ENCODE measurements at places on chromosomes 1 and 21.

DNA sequence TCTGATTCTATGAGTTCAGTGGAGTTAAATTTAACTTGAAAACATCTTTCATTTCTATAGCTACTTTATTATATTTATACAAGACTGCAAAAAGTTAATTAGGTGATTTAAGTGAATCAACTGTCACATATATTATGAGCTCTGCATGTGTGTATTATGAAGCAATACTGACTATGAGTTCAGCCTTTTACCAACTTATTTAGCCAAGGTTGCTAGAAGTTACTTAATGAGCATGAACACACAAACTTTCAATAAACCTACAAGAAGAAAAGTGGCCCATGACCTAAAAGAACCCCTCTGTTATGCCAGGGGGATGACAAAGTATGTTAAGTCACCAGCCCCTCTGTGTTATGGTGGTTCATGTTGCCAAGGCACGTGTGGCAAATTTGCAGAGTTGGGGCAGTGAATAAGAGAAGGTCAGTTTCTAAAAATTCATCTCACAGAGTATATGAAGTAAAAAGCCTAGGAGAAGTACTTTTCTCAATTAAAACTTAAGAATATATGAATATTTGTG lies 86.7 kb upstream of the LYPLAL1 start:
- DNase-seq: no peak

GRCh38 chr1:67611846-67612245 lies 73.2 kb upstream of the GADD45A start:
- DNase-seq: no peak

DNA sequence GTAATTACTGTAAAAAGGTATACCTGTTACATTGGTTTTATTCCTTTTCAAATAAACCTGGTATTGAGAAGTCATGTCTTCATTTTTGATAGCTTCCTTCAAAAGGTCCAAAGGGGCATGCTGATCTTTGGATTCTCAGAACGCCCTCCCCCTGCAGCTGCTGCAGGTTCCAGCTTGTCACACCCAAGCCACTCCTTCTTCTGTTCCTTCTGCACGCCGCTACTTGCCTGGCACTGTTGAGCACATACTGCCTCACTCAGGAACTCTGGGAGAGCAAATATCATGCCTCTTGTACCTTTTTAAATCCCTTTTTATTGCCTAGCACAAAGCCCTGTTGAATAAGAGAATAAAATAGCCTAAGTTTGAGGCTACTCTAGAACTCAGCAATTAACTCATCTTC lies 136.9 kb downstream of the BARHL2 start:
- DNase-seq: no peak

DNA sequence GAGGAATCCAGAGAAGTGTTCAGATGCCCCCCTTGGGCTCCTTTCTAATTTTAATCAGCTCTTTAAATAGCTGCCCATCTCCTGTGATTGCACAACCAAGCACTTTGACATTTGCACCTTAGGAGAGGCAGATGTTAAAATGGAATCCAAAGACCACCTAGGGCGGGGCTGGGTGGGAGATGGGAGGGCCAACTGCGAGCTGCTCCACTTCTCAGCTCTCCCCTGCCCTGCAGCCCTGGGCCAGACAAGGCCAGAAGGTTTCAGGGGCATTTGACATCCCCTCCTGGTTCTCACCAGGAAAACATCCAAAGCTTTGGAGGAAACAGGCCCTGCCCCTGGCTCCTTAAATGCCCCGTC lies 106.9 kb downstream of the DHRS3 start:
- no peak for DNase-seq

DNA sequence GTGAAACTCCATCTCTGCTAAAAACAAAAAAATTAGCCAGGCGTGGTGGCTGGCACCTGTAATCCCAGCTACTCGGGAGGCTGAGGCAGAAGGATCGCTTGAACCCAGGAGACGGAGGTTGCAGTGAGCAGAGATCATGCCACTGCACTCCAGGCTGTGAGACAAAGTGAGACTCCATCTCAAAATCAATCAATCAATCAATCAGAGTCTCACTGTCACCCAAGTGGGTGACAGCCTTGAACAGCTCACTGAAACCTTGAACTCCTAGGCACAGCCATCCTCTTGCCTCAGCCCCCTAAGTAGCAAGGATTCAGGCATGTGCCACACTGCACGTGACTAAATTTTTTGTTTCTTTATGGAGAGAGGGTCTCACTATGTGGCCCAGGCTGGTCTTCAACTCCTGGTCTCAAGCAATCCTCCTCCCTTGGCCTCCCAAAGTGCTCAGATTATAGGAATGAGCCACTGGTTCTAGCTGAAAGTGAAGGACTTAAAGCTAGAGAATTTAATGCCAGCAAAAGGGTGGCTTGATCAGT lies 44.4 kb downstream of the GNB1 start:
- DNase-seq: no peak

DNA sequence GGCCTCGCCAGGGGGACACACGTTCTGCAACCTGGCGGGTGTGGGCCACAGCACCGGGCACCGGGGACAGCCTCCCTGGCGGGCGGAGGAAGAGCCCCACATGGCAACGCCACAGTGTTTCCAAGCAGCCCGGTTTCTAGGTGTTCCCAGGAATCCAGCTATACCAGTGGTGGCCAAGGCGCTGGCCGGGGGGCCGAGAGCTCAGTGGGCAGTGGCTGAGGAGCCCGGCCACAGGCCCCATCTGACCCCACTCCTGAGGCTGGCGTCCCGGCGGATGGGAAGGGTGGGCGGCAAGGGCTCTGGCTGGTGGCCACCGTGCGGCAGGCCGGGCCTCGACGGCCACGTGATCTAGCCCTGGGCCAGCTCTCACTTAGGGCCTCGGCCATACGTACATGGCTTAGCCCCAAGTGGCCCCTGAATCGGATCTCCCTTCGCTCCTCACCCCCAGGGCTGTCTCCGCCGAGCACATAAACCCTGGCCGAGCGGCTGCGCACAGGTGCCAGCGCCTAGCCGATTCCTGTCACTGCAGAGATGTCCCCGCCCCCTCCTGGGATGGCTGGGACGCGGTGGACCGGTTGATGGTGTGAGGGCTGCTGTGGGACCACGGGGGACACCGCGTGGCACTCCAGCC lies 68.7 kb downstream of the MORN1 start:
- no peak for DNase-seq

DNA sequence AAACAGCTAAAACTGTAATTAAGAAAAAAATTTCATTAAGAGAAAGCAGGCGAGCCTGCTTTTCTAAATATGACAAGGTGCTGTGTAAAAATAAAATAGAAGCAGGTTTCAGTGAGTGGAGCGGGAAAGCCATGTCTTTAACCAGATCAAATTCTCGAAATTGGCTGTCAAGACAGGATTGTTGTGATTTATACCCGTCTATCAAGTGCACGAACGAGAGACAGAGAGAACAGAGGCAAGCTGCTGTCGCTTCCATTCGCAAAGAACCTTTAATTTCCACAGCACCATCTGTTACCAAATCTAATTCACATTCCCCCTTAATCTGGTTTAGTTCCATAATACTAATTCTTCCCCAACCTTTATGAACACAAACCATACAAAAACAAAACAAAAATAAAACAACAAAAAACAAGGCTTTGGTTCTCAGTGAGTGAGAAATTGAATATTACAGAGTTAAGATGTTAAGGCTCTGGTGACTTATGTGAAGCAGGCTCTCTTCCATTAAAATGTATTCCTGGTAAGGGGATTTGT lies 35.0 kb downstream of the ESRRG start:
- DNase-seq: no peak

GRCh38 chr1:205748403-205749233 lies 1.4 kb downstream of the NUCKS1 start:
- no peak for DNase-seq

DNA sequence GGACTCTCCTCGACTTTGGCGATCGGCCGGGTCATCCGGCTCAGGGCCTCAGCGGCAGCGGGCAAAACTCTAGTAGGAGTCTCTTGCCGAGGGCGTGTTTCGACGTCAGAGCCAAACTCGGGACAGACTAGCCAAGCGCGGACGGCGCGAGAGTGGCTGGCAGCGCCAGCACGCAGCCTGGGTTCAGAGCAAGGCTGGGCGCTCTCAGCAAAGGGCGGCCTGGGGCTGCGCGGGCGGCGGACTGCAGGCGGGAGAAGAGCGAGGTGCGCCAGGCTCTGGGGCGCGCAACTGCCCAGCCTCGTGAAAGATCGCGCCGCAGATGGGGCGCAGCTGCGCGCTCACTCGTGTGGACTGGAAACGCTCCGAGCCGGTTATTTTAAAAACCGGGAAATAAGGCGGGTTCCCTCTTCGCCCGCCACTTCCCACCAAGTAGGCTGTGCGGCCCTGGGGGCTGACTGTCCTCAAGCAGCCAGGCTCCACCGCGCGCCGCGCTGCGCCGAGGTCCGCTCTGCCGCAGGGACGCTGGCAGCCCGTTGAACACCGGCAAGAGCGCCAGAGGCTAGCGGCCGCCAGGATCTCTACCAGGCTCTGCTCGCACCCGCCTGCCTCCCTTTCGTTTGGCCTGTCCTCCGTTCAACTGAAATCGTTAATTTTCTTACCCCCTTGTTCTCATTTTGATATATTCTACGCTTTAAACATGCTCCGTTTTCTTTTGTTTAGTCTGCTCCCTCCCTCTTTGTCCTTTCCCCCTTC lies 2.4 kb downstream of the ALX3 start:
- DNase-seq: no peak

- no peak for DNase-seq
Observed at GRCh38 chr21:32861866-32862265, 90.3 kb upstream of the PAXBP1 start.

GRCh38 chr1:70485624-70486023 lies 74.6 kb downstream of the CTH start:
- DNase-seq: no peak

DNA sequence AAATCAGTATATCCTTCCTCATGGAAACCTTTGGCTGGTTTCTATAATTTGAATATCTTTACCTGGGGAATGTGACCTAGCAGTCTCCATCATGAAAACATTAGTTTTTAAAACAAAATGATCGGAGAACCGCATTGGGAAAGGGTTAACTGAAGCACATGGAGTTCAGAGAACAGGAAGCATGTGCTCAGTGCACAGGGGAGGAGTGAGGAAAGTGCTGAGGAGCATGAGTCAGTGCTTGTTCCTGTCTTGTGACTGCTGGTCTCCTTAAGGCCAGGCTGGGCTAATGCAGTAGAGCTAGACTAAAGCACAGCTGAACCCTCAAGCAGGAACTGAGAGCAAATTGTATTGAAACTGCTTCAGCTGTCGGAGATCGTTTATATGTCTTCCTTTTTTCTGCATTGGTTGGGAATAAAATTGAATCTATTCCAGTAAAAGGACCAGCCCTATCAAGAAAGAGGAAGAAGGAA lies 5.8 kb downstream of the IFI16 start:
- DNase-seq: peak; percentile 63

DNA sequence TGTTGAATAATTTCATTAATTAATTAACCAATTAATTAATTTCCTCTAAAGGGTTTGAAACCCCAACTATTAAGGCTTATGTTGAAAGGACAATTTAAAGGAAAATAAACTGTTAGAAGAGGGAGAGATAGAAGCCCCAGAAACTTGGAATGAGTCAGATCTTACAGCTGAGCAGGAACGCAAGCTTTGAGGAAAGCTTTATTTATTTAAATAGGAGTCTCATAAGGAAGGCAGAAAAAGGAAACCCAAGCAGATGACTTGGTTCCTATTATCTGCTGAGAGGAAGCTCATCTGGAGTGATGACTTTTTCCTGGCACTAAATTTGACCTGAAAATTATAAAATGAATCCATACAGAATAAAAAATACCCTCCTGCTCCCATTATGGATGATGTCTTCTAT lies 105.1 kb downstream of the ROR1 start:
- DNase-seq: no peak

GRCh38 chr1:117392771-117393170 lies 25.5 kb downstream of the MAN1A2 start:
- no peak for DNase-seq

- no peak for DNase-seq
Observed at GRCh38 chr1:207503950-207504349, 8.0 kb downstream of the CR1 start.

DNA sequence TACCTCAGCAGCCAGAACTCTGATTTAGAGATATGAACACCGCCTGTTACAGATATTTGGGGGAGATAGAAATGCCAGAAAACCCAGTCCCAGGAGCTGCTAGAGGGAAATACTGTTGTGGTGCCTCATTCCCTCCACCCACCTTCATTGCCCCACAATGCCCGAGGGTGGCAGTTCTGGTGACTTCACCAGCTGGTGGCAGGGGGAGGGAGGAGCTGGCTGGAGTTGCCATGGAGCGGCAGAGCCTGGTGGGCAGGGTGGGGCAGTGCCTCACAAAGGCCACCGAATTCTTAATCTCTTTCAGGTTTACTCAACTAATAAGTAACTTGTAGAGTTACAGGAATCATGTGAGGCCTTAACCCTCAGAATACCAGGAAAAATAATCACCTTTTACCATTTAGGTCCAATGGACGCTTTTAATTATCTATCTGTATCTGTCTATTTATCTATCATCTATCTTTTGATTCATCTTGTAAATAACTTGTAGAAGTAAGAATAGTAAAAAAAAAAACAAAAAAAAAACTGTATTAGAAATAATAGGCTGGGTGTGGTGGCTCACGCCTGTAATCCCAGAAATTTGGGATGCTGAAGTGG lies 11.7 kb upstream of the S100A11 start:
- DNase-seq: peak; percentile 61

DNA sequence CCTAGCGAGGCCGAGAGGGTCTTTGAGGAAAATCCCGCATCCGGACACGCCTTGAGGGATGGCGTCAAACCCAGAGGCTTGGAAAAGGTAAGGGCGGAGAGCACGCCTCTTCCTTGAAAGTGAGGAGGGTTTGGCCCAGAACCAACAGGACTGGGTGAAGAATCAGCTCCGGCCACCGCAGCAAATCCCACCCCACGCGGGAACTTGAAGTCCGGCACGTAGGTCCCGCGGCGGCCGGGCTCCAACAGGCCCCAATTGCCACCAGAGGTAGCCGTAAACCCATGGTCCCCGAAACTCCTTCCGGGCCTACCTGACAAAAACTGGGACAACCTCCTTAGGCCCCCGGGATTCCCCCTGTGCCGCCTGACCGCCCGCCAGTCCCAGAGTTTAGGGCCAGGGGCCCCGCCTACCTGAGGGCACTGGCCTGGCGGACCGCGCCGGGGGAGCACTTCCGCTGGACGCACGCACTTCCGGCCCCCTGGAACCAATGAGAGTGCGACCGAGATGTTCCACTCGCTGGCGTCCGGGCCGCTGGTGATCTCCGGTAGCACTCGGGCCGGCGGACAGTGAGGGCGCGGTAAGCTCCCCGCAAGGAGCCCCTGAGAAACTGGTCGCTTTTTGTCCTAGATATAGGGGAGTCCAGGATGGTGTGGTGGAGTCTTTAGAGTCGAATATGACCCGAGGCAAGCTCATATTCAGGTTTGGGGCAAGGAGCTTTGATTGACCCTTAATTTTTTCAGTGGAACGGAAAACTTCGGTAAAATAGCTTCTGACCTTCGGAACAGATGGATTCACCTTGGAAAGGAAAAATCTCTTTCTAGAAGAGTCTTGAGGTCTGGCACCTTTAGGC lies at the start of the genes LZIC and NMNAT1:
LZIC (minus strand) TSS at position 453 of the 850 bp plus-strand sequence. CDS start 6,772 bp downstream, outside the sequence.
NMNAT1 (plus strand) TSS at position 537 of the 850 bp plus-strand sequence. CDS start 28,599 bp downstream, outside the sequence.
- DNase-seq: peak; percentile 83

DNA sequence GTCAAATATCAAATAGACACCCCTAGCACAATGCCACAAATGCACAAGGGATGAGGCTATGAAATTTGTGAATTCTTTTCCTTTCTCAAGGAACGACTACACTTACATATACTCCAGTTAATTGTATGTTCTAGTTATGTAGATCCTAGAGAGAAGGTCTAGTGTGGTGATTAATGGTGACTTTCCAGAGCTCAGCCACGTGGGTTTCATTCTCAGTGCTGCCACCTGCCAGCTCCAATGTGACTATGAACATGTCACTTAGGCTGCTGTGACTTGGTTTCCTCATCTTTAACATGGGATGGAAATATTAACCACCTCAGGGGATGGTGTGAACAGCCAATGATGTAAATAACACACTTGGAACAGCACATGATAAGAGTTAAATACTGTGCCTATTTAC lies 138.3 kb downstream of the APP start:
- DNase-seq: no peak

Data from activated CD4-positive, alpha-beta T cell treated with anti-CD3 and anti-CD28 coated beads, Interleukin-2, amount 50 U/mL, for 4 hours (primary cell).